Head of caudate nucleus (tissue), 42 donors: ENCODE measurements at places on chromosomes 4 and X.

DNA sequence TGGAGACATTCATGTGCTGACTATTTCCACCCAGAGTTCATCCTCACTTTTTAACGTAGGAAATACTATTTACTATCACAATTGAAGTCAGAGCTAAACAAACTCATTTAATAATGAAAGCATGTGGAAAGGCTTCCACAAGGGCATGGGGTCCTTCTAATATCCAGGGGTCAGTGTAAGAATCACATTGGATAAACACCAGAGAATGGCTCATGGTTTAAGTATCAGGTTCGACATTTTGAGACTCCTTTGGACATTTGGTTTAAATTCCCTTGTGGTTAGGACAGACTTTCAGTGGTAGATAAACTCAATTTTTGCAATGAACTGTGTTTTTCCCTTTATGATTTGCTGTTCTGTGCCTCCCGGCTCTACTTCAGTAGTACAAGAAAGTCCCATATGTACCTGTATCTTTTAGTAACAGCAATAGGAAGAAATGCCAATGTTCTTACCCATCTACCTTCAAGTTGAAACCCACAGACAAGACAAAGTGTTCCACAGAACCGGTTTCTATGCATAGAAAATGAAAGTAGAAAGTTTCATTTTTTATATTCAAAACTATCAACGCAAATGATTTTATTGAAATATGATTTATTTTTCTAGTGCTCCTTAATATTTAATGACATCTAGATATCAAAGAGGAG lies 589.0 kb upstream of the FAM241A start:
- DNase-seq, result no peak

- DNase-seq, result no peak
Observed at GRCh38 chrX:20263474-20263873, 3.2 kb downstream of the RPS6KA3 start.

DNA sequence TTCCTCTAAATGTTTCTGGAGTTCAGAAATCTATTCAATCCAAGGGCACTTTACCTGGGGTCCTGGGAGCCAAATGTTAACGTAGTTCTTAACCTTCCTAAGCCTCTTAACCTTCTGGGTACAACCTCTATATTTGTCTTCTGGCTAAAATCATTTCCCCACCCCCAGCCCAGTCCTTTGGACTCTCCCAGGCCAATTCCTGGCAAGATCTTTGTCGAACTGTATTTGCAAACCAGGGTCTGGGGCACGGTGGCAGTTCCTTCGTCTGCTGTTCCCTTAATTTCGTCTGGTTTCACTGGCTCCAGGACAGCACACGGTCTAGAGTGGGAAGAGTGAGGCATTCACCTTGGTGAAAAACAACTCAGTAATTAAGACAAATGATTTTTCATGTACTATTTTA lies 811 bp upstream of the SLC25A5 start:
- no peak for DNase-seq

DNA sequence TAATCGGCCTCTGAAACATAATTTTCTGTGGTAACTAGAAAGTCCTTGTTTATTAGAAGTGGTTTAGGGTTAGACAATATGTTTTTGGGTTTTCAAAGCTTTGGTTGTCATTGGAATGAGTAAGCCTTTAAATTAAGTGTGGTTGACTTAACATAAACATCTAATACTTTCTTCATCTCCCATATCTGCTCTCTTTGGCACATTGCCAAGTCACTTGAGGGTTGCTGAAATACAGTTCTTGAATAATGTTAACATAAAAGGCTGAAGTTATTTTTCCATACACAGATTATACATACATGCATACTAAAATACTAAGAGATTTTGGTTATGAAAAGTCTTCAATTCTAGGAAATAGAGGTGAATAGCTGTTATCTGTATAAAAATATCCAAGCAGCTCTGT lies 241.7 kb upstream of the BMP3 start:
- DNase-seq, result no peak

GRCh38 chr4:8417071-8417614 lies 23.4 kb downstream of the ACOX3 start:
- DNase-seq, result no peak

GRCh38 chr4:124435274-124435950 lies 277.1 kb downstream of the ANKRD50 start:
- DNase-seq, result no peak
